ENCODE measurements at places on chromosomes 2 and 18.

GRCh38 chr18:69401972-69402532, 1.4 kb downstream of the DOK6 start:
- no peak for DNase-seq

DNA sequence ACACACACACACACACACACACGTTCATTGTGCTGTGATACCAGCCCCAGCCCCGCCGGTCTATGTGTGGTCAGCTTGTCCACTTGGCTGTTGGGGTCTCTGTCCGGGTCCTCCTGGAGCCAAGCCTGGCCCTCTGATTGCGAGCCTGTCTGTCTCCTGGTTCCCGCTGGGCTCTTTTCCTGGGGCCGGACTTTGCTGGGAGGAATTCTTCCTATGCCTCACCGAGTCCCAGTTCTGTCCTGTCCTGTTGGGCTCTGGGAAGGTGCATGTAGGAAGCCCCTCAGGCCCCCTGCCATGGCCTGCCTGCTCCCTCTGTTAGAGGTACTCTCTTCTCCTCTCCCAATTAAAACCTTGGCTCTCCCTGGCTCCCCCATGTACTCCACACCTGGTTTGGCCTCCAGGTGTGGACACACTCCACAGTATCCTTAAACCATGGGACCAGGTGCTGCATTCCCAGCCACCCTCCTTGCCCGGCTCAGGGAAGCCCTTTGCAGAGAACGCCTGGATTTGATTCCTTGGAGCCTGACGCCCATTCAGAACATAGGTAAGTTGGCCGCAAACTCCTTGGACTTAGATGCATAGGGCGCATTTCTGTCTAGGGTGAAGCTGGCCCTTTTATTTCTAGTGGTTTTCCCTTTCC, 42.3 kb downstream of the CABLES1 start:
- no peak for DNase-seq

GRCh38 chr2:98545591-98545990, 62.7 kb downstream of the COA5 start:
- no peak for DNase-seq

- DNase-seq = no peak
Measured at GRCh38 chr2:23367760-23368159, 17.2 kb upstream of the KLHL29 start.

DNA sequence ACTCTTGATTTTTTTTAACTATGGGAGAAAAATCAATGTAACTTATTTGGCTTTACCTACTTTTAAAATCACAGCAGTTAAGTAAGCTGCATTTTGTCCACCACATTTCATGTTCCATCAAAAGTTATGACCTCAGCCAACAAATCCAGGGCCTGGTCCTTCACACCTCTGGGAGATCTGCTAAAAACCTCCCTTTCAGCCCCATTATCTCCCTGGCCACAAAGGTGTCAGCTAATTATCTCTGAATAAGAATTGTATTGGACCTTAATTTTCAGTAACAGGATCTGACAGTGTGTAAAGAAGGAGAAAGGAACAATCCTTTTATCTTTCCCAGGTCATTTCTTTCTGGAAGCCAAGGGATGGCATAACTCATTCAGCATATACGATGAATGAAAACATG, 359.3 kb downstream of the TMEM182 start:
- no peak for DNase-seq

- DNase-seq = no peak
Measured at GRCh38 chr2:69652206-69652605, 8.7 kb upstream of the AAK1 start.

GRCh38 chr2:158393886-158394285, 62.7 kb downstream of the CCDC148 start:
- no peak for DNase-seq

DNA sequence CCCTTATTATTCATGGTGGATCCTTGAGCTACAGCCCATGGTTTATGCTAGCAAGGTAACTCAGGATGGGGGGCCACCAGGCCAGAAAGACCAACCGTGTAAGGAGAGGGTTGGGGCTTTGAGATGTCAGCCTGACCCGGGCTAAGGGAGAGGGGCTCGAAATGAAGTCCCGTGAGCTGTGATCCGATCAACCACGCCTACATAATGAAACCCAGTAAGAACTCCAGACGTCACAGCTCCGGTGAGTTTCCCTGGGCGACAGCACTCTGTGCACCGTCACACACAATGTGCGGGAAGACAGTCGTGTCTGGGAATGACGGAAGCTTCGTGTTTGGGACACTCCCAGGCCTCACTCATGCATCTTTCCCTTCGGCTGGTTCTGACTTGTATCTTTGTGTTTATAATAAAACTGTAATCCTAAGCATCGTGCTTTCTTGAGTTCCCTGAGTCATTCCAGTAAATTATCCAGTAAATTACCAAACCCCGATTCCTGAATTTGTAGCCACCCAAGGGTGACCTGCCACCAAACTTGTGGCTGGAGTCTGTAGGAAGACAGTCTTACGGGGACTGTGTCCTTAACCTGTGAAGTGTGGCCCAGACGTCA, 44.2 kb downstream of the CYP27C1 start:
- no peak for DNase-seq

- no peak for DNase-seq
Measured at GRCh38 chr18:9516437-9517064, 41.2 kb downstream of the RALBP1 start.

GRCh38 chr2:128682266-128682665, 363.6 kb upstream of the HS6ST1 start:
- DNase-seq = no peak

GRCh38 chr2:176854062-176854461, 358.5 kb upstream of the HNRNPA3 start:
- DNase-seq = no peak

GRCh38 chr2:71071681-71072398, 3.4 kb downstream of the NAGK start:
- peak; percentile 22 for DNase-seq

DNA sequence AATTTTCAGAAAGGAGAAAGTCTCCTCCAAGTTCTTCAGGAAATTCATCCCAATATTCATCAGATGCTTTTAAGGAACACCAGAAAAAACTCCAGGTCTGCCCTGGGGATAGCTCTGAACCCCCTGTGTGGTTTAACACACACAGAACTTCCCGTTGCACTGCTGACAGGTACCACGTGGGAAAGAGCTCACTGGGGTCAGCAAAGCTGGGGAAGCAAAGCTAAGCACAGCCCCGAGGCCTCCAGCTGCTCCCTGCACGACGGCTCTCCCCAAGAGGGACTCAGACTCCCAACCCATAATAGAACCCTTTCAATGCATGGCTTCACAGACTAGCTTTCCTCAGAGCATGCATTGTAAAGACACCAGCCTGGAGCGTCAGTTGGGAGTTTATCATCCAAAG, 28.0 kb downstream of the ADI1 start:
- DNase-seq = no peak

DNA sequence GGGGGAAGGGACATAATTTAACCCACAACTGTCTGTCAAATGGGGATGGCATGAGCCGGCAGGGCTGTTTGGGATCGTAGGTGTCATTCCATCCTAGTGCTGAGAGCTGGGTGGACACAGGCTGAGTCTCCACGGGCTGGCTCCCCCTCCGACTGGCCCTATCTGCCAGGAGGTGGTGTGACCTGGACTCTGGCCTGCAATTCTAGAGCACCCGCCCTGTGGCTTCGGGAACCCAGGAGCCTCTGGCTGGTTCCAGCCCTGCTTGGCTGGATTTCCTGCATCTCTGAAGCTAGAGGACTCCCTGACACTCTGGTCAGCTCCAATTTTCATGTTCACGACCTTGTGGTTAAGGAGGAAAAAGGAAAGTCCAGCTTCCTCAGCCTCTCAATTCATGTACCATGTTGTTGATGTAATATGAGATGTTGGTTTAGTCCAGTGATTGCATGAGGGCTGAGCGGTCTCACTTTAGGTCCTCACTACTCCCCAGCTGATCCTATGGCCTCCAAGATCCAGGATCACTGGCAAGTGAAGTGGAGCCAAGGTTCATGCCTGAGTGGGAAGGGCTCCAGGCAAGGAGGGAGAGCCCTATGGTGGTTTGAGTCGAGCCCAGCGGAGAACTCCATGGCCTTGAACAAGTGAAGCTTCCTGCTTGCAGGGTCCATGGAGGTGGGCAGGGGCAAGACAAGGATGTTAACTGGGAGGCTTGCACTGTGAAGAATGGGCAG, 169.1 kb downstream of the NDUFA10 start:
- no peak for DNase-seq

DNA sequence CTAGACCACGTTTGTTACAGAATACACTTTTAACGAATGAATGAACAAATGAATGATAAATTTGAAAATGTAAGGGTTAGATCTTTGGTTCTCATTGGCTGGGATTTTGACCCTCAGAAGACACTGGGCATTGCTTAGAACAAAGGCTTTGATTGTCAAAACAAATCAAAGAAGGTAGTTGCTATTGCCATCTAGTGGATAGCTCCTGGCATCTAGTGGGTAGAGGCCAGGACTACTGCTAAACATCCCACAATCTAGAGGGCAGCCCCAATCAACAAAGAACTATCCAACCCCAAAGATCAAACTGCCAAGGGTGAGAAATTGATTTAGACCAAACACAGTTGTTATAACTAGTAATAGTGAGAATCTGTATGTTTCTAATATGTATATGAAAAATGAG, 552.3 kb downstream of the KCNJ3 start:
- DNase-seq = no peak
